Purkinje cell (primary cell): ENCODE measurements at places on chromosomes 13 and 19. TPM values are rescaled to one million over a fixed set of nuclear protein-coding genes. Genes with fewer than 3 reads are reported as not detected.

The PKN1 gene
- 1.1 TPM in 1 of 2 replicates, not detected in the other for polyA plus RNA-seq

The KLF1 gene
- not detected in 2 replicates for polyA plus RNA-seq

The CEACAM20 gene
- polyA plus RNA-seq: not detected in 2 replicates

The PEAK3 gene
- polyA plus RNA-seq: not detected in 2 replicates

The ZNF626 gene
- 15.2 and 46.7 TPM in 2 replicates for polyA plus RNA-seq

The KLK15 gene
- not detected in 2 replicates for polyA plus RNA-seq

The PLPPR3 gene
- polyA plus RNA-seq: 1.2 TPM in 1 of 2 replicates, not detected in the other

The FUT1 gene
- 0.06 TPM in 1 of 2 replicates, not detected in the other for polyA plus RNA-seq

The F2RL3 gene
- not detected in 2 replicates for polyA plus RNA-seq

The ZGLP1 gene
- polyA plus RNA-seq: not detected in 2 replicates

The KLK14 gene
- polyA plus RNA-seq: not detected in 2 replicates

The CEACAM3 gene
- polyA plus RNA-seq: not detected in 2 replicates
